ENCODE measurements at places on chromosomes 4 and X.

- no peak for DNase-seq
These were observed 14.7 kb downstream of the ATP8A1 start for GRCh38 chr4:42642101-42642797.

- no peak for DNase-seq
These were observed 747.9 kb upstream of the ADGRL3 start for GRCh38 chr4:60452266-60452665.

GRCh38 chrX:152020888-152021287 lies 46.4 kb upstream of the GABRE start:
- no peak for DNase-seq

DNA sequence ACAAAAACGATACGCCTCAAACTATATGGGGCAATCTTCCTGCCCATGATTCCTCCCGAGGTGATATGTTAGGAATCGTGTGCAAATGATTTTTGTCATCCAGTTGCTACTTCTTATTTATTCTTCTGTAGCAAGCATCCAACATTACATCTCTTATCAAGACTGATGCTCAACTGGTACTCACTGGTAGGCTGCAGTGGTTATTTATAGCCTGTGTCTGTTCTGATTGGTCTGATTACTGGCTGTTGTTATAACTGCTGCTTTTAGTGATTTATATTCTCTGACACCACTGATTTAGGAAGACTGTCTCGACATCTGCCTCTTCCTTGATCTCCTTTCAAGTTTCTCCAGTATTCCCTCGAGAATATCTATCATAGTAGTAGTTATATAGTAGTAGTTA lies 165.8 kb downstream of the LARP7 start:
- DNase-seq: no peak

DNA sequence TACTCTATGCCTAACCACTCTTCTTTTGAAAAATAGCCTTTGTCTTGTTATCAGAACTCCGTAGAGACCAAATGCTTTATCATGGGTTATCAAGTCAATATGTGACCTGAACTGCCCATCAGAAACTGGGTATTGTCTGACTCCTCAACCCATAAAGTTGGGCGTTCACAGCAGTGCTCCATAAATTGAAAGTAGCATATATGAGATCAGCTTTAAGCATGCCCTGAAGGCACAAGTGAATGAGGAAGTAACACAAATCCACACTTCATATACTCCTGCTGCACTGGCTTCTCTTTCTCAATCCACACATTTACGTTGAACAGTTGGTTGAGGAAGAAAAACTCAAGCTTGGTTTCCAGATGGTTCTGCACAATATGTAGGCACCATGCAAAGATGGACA lies 1106.0 kb downstream of the STIM2 start:
- DNase-seq: no peak

All from cerebellum (tissue), 4 donors.